Skeletal muscle cell (primary cell): ENCODE measurements at places on chromosomes 11 and 22.

DNA sequence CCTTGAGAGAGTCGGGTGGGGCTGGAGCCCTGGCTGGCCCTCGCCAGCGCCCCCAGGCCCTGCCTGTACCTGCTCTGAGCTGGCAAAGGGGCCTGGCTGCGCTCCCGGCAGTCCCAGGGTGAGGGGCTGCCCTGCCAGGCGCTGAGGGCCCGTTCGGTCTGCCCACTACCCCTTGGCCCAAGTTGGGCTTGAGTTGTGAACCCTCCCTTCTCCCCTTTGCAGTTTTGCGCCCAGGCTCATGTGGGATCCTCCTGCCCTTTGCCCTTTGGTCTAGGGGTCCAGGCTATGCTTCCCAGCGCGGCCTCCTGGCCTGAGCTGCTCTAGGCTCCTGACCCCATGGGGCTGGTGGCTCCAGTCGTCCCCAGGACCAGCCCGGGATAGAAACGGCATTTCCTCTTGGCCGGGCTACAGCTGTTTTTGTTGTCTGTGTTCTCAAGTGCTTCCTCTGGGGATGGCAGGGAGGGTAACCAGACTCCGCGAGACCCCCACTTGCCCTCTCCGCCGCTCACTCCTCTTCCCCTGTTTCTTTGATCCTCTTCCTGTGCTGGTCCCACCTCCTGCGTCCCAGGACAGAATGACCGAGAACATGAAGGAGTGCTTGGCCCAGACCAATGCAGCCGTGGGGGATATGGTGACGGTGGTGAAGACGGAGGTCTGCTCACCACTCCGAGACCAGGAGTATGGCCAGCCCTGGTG is 34.9 kb downstream of the PRDM11 start:
- no peak for DNase-seq

DNA sequence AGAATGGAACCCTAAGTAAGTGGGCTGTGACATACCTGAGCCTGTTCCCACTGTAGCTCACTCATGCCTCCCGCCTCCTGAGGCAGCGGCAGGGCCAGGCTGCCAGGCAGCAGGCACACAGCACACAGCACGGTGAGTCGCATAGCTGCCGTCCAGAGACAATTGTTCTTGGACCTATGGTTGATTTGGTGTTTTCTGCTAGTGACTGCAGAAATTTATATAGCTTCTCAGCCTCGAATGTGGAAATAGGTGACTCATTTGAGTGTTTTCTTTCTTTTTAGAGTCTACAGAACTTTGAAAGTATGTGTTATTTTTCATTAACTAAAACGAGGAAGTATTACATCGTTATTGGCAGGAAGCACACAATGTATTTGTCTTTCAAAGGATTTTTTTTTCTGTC is at the start of gene MMP7:
TSS of gene MMP7 (minus strand) at position 190 of the 400 bp plus-strand sequence. CDS start at position 143, 47 bp downstream.
- DNase-seq = peak; percentile 70

DNA sequence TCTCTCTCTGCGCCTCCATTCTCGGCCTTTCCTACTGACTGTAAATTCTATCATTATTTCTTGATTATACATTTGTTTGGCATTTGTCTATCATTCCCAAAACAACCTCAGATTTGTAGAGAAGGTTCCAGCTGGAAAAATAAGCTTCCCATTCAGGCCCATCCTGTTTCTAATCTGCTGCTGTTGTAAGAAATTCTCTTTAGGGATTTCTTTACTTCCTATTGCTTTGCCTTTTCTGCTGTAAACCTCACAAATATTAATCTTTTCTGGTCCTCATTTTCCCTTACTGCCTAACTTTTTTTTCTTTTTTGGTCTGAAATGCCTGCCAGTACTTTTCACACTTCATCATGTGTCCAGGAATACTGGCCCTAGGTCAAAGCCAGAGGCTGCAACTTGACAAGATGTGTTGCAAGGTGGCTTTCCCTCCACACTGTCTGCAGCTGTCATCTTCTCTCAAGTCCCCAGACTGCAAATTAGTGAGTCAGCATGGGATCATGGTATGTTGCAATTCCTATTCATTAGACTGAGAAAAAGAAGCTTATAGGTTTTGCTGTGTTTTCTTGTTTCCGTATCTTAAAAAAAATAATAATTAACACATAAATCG is 858.7 kb upstream of the CHORDC1 start:
- peak; percentile 98 for DNase-seq

DNA sequence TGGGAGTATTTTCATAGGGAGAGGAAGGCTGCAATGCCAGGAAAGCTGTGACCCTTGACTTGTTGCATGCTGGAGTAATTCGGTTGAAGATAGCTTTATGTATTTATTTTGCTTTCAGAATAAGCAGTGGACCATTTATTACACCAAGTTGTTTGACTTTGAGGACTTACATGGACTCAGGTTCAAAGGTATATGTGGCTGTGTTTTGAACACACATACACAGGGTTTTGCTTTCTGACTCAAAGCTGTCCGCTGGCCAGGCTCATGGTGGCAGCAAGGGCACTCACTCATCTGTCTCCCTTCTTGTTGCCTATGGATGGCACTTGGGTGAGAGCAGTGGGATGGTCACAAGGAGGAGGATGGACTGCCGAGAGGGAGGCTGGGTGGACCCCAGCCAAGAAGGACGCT is 6.5 kb downstream of the TIMP3 start:
- DNase-seq = no peak

DNA sequence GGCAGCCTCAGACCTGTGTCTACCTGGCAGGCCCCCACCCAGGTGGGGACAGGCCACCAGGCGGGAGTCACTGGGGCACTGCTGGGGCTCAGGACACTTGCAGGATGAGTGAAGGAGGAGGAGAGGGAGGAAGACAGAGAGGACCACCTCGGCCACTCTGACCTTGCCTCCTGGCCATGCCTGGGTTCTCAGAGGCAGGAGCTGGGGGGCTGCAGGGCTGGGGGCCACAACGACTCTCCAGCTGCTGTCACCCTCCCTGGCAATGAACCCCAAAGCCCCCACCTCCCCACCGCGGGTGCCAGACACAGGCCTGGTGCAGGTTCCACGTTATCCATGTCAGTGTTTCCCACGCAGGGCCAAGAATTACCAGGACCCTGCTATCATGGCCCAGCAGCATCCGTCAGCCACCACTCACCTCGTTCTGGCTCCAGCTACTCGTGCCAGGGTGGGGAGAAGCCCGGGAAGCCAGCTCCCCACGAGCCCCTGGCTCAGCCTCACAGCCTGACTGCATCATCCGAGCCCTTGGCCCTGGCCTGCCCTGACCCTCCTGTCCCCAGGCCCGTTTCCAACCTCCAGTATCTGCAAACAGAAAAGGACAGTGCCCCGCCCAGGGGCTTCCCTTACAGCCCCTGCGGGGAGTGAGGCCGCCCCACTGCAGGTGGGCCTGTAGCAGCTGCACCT is 62.4 kb downstream of the BRD1 start:
- DNase-seq = no peak

GRCh38 chr11:117412653-117413275 is 85.1 kb downstream of the CEP164 start:
- no peak for DNase-seq

- no peak for DNase-seq
Observed at GRCh38 chr22:46162771-46163556, 12.6 kb downstream of the PPARA start.

GRCh38 chr11:115869780-115870431 is 365.7 kb upstream of the CADM1 start:
- DNase-seq = no peak
